ENCODE measurements at places on chromosomes 13 and 19.

DNA sequence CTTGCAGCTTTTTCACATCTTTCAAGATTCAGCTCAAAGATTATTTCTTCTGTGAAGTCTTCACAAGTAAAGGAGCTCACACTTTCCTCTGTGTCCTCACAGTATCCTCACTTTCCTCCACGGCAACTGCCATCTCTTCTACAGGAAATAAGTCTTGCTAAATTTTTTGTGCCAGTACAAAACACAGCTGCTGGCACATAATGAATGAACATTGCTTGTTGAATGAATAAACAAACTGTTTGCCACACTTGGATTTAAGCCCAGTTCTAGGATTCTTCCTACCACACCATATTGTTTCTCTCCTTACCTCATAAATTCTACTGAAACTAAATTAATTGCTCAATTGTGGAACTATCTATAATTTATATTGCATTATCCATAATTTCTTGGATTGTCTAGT is 59.5 kb downstream of the RAP2A start:
- DNase-seq: no peak

DNA sequence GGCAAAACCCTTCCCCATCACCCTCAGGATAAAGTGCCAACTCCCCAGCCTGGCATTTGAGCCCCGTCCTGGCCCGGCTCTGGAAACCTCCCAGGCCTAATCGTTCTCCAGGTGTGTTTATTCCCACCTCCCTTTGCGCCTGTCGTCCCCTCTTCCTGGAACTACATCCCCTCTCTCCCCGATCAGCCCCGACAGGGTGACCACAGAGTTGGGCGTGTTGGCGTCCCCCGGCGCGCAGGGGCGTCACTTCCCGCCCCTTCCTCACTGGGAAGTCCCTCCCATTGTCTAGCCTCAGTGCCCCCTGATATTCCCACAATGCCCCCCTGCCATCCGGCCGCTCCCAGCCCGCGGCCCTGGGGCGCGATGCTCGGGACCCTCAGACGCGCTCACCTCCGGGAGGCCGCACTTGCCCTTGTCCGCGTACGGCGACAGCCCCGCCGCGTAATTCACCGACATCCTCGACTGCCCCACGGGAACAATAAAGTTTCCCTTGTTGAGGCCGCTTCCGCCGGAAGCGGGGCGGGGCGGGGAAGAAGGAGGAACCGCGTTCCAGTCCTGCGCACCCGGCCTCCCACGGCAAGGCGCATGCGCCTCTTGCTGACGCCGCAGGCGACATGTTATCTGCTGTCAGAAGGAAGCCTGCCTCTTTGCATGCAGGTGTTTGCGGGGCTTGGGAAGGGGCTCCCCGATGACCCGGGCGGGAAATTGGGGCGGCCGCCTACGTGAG is at the start of the genes ANKRD24 and SIRT6:
Gene ANKRD24 (plus strand): TSS at position 606 of the 727 bp plus-strand sequence. CDS start 3,737 bp downstream, outside the sequence.
Gene SIRT6 (minus strand): TSS at position 480 of the 727 bp plus-strand sequence. CDS start 24 bp downstream, at position 456.
- peak; percentile 95 for DNase-seq

DNA sequence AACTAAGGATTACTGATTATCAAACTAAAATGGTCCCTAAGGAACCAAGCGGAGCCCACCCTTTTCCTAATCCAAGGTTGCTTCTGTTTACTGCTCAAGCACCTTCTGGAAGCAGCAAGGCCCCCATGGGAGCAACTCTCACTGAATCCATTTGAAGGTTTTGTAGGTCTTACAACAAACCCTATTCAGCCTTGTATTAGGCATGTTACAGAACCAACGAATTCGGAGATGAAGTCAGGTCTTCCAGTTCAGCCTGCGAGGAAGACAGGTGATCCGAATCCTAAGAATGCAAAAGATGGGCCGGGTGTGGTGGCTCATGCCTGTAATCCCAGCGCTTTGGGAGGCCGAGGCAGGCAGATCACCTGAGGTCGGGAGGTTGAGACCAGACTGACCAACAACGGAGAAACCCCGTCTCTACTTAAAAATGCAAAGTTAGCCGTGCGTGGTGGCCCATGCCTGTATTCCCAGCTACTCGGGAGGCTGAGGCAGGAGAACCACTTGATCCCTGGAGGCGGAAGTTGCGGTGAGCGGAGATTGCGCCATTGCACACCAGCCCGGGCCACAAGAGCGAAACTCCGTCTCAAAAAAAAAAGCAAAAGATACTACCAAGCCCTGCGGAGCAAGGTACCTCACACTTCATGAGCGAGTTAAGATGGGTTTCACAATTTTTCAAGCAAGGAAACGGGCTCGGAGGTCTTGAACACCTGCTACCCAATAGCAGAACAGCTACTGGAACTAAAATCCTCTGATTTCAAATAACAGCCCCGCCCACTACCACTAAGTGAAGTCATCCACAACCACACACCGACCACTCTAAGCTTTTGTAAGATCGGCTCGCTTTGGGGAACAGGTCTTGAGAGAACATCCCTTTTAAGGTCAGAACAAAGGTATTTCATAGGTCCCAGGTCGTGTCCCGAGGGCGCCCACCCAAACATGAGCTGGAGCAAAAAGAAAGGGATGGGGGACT is 609 bp downstream of the ZAR1L start:
- DNase-seq: peak; percentile 80

DNA sequence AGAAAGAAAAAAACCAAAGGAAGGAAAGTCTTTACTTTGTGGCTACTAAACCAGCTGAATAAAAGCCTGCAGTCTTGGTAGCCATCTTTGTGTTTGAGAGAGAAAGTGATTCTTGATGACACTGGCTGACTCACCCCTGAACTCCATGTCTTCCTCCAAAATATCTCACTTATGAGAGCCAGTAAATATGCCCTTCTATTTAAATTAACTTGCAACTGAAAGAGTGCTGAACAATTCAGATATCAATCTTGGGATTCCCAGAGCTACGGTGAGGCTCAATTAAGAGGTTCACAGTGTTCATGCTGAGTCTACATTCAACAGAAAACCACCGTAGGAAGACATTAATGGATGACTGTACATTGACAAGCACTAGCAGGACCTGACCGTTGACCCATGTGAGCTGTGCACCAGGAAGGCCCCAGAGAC is 57.9 kb downstream of the KCTD12 start:
- no peak for DNase-seq

DNA sequence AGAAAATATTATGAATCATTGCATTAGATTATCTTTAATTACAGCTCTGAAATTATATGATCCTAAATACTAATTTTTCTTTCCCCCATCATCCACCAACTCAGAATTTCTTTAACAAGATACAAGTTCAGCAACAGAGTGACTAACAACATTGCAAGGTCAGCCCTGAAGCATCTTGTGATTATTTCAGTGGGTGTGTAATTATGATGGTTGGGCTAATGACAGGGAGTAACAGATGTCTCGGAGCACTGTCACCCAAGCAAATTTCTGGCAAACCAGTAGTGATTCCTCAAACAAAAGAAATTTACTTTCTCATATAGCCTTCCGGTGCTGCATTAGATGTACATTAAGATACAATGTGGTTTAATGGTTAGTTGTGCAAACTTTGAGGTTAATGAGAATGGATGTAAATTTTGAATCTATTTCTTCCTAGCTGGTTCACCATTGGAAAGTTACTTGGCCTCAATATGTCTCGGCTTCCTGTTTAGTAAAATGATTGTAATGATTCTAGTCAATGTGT is 238.9 kb downstream of the ITGBL1 start:
- DNase-seq: no peak

DNA sequence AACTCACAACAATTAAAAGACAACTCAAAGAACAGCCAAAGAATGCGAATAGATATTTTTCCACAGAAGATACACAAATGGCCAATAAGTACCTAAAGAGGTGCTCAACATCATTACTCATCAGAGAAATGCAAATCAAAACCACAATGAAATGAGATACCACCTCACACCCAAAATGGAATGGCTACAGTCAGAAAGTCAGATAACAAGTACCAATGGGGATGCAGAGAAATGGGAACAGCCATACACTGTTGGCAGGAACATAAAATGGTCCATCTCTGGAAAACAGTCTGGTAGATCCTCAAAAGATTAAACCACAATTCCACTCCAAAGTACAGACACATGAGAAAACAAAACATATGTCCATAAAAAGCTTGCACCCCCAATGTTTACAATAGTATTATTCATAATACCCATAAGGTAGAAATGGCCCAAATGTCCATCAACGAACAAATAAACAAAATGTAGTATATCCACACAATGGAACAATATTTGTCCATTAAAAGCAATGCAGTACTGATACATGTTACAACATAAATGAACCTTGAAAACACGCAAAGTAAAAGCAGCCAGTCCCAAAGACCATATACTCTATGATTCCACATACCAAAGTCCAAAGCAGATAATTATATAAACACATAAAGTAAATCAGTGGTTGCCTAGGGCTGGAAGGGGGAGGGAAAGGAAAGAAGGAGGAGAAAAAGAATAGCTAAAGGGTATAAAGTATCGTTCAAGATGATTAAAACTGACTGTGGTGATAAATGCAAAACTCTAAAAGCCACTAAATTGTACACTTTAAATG is 19.6 kb downstream of the USP12 start:
- DNase-seq: no peak

Data from CD8-positive, alpha-beta memory T cell (primary cell).